ENCODE measurements at places on chromosomes 1 and 21. TPM values are rescaled to one million over a fixed set of nuclear protein-coding genes. Genes with fewer than 3 reads are reported as not detected.

DNA sequence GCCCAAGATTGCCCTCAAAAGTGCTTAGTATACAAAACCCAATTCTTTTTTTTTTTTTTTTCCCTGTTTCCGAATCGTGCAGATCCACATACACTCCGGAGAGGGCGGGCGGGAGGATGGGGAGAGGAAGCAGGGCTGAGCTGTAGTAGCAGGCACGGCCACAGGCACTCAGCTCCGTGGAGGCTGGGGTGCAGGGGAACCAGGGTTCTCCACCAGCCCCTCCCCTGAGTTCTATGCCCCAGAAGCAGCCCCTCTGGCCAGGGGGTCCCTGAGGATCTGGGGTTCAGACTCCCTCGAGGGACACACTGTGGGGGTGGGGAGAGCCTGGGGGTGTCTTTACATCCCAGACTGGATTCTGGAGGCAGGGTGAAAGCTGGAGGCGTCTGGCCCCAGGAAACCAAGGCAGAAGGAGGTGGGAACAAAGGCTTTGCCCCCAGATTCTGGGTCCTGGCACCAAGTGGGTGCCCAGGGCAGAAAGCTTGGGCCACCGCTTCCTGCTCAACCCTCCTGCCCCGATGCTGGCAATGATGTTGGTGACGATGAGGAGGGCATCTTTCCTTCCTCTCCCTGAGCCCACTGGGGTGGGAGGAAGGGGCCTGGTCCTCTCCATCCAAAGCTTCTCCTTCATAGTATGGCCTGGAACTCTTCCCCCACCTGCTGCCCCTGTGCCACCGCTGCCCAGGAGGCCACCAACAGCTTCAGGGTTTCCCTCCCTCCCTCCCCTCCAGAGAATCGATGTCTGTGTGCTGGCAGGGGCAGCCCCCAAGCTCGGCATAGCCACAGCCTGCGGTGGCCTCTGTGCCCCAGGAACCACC is 106.4 kb upstream of the TARDBP start:
- no peak for DNase-seq

GRCh38 chr1:18339161-18339560 is 141.6 kb upstream of the KLHDC7A start:
- no peak for DNase-seq

DNA sequence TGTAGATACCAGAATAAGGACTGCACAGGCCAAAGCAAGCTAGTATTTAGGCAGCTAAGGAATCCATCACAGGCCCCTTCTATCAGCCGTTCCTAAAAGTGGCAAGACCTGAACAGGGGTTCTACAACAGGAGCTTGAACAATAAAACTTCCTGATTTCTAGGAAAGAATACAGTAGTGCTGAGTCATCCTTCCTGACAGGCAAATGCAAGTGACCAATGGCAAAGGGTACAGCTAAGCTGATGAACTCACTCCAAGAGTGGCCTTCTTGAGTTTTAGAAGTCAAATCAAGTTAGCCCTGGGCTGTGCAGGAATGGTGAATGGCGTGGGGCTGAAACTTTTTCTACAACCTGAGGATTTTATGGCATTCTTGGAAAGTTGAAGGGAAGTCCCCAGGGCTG is 112.9 kb downstream of the GREM2 start:
- DNase-seq, result no peak

DNA sequence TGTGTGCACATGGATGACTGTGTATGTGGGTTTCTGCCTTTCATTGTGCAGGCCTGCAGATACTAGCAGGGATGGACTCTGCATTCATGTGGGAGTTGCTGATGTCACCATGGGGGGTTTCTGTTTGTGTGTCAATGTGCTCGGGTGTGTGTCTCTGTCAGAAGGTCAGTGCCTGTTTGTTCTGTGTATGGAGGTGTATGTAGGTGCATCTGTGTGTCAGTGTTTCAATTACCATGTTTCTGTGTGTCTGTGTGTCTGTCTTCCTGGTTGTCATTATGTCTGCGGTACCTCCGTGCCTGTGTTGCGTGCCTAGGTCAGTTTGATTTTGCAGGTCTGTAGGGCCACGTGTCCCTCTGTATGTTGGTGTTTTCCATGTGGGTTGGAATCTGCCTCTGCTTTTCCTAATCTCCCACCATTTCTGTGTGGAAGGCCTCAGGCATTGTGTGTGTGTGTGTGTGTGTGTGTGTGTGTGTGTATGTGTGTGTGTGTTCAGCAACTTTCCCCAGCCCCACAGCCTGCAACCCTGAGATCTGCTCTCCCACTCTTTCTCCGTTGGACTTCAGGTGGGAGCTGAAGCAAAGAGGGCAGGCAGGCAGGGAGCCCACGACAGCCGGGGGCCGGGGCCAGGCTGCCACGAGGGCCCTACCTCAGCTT is 36.7 kb upstream of the WASF2 start:
- no peak for DNase-seq

DNA sequence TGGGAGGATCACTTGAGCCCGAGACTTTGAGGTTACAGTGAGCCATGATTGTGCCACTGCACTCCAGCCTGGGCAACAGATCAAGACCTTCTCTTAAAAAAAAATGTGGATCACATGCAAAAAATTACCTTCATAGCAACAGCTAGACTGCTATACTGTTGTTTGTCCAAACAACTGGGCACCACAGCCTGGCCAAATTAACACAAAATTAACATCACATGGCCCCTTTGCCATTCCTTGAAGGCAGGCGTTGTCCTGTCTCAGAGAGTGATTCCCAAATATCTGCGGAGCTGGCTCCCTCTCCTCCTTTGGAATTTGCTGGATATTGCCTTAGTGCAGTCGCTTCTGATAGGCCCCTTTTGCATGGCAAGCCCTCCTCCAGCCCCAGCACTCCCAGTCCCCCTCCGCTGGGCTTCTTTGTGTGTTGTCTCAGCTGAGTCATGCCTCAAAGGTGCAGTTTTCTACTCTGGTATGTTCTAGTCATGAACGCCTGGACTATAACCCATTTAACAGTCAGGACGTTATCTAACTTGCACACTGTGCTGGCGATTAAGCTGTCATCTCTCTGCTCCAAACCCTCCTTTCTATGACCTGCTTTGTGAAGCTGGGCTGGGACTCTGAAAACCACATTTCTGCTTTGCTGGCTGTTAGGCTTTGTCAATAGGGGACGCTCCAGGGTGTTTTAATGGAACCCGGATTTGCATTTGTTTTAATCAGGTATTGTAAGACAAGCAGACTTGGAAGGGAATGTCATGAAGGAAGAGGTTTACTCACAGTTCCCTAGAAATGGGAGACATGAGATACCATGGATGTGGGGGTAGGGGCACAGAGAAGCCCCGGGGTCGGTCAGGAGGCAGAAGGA is 20.1 kb upstream of the HPCAL4 start:
- no peak for DNase-seq

DNA sequence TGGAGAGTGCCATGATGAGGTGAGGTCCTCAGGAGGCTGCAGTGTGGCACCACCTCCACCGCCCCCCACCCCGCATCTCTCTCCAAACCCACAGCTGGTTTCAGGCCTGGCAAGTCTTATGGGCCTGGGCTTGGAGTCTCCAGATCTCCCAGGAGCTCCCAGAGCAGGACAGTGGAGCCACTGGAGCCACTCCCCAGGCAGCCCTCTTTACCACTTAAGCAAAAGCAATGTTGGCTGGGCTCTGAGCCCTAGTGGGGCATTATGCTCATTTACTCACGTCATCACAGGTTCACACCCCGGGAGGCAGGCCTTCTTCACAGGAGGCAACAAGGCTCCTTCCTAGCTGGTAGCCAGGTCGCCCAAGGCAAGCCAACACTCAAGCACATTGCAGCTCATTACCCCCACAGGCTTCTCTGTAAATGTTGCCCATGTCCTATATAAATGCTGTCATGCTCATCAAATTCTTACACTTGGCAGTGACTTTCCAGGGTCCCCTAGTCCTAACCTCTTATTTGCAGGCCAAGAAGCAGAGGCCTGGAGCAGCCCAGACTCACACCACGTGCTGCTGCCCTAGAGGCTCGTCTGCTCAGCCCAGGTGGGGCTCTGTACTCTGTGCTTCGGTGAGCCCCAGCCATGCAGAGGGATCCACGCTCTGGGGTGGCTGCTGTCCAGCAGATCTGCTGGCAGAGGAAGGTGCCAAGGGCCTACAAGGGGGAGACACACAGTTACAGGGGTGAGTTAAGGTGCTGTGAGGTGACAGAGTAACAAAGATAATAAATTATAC is 459.3 kb downstream of the MATN1 start:
- DNase-seq, result no peak

DNA sequence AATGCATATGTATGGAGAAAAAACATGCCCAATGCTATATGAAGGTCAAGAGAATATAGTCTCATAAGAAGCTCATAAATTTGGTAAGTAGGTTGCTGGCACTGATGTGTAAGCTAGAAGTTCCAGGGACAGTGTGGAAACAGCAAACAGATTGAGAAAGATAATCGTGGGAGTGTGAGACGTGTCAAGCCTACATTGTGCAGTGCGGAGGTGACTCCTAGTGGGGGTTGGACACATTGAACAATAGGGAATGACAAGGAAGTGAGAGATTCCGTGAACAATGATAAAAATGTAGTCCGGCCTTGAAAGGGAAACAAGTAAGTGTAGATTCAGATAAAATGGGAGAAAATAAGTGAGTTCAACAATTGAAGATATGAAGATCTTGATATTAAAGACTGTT is 788.4 kb upstream of the PRMT6 start:
- DNase-seq, result no peak

FAM163A gene
- 0.51 TPM for total RNA-seq

OR2M3 gene
- not detected for total RNA-seq

RGSL1 gene
- total RNA-seq, result not detected

SPRR2B gene
- total RNA-seq, result not detected

GUCA2B gene
- not detected for total RNA-seq
